AG08395 (cell line): ENCODE measurements at places on chromosomes 11 and 22.

DNA sequence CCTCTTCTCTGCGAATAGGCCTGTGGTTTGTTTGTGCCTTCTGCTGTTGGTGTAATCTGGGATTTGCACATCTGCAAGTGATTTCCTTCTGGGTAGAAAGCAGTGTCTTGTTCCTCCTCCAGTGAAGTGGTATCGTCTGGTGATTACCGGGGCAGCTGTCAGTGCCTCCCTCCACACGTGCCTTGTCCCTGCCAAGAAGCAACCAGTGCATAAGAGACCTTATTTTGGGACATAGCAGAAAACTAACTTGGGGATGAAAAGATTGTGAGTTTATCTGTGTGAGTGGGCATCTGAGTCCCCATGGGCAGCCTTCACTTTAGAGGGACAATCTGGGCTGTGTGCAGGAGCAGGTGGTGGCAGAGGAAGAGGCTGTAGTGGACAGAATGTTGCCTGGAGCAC is 71.5 kb upstream of the SORL1-AS1 start:
- no peak for DNase-seq

GRCh38 chr11:117908109-117908895 is 20.9 kb downstream of the TMPRSS13 start:
- DNase-seq = no peak

- peak; percentile 6 for DNase-seq
These were observed 56.1 kb downstream of the PRMT3 start for GRCh38 chr11:20443596-20443995.

DNA sequence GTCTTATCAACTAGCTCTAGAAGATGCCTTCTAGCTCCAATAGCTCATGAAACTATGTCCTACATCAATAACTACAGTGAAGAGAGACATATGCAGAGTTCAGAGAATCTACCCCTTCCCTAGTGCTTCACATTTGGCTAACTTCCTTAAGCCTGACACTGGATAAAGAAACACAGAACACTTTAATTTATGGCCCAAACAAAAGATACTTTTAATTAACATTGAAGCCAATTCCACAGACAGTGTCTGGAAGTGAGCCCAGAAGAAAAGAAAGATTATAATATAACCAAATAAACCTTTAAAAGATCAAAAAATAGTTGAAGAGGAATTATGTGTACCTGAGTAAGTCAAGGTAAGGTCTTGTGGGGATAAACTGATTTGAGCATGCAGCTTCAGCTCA is 255.2 kb downstream of the C11orf87 start:
- DNase-seq = no peak

DNA sequence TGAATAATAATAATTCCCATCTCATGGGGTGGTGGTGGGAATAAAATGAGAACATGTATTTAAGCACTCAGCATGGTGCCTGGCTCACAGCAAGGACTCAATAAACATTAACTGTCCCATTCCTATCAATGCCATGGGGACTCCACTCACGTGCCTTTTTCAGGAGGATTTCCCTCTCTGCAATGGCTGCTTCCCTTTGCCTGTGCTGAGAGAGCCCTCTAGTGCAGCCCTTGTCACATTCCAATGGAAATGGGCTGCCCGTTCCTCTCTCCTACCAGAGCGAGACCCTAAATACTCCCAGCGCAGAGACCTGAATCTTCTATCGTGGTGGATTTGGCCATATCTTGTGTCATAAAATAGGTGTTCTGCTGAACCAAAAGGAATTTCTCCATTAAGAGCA is 621.5 kb upstream of the B3GAT1 start:
- DNase-seq = peak; percentile 5

DNA sequence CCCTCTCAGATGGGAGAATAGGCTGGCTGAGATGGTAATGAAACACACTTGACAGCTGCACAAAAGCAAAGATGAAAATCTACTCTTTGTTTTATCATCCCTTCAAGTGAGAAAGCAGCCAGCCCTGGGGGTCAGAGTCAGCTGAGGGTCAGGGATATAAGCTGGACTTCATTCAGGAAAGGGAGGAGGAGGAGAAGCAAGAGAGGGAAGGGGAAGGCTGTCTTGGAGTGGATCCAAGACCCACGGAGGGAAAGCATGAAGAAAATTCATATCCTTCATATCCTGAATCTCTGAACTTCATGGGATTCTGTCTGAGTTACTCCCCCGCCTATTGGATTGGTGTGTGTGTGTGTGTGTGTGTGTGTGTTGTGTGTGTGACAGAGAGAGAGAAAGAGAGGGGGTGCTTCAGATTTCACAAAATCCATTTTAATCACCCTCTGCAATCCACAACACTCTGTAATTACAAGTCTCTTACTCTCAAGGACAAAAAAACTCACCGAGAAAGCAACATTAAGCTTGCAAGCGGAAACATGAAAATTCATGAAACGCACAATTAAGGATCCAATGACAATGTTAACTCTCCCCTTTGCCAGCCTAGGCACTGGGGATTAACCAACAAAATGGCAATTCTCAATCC is 327.7 kb downstream of the TENM4 start:
- DNase-seq = no peak

DNA sequence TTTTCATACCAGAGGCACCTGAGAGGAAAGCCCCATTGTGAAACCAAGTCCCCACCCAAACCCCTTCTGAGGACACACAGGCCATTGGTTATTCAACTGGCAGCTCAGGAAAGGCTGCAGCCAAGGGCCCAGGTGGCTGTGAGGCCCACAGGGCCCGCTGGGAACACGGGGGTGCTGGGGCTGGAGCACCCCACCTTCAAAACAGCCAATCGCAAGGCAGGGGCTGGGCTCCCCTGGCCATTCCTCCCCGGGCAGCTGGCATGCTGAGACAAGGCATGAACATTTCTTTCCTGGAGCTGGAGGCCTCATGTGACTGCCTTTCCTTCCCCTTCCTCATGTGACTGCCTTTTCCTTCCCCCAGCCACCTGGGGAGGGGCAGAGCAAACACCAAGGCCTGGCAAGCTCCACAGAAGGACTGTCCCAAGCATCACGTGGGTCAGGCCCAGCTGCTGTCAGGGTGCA is 76.9 kb downstream of the PIWIL3 start:
- DNase-seq = no peak

- DNase-seq = no peak
These were observed 13.5 kb upstream of the LRP5 start for GRCh38 chr11:68298659-68299516.

DNA sequence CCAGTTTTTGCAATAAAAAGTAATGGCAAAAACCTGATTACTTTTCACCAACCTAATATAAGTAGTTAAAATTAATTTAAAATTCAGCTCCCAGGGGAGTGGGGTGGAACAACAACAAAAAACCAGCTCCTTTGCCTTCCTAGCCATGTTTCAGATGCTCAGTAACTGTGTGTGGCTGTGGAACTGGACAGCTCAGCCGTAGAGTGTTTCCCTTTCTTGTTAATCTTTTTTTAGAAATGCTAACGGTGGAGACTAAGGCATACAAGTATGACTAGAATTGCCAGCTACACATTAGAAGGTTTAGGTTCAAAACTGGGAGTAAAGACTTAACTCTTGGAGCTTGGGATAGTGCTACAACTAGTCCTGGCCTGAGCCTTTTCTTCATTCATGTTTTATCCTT is 45.0 kb downstream of the PPP6R3 start:
- DNase-seq = peak; percentile 26

DNA sequence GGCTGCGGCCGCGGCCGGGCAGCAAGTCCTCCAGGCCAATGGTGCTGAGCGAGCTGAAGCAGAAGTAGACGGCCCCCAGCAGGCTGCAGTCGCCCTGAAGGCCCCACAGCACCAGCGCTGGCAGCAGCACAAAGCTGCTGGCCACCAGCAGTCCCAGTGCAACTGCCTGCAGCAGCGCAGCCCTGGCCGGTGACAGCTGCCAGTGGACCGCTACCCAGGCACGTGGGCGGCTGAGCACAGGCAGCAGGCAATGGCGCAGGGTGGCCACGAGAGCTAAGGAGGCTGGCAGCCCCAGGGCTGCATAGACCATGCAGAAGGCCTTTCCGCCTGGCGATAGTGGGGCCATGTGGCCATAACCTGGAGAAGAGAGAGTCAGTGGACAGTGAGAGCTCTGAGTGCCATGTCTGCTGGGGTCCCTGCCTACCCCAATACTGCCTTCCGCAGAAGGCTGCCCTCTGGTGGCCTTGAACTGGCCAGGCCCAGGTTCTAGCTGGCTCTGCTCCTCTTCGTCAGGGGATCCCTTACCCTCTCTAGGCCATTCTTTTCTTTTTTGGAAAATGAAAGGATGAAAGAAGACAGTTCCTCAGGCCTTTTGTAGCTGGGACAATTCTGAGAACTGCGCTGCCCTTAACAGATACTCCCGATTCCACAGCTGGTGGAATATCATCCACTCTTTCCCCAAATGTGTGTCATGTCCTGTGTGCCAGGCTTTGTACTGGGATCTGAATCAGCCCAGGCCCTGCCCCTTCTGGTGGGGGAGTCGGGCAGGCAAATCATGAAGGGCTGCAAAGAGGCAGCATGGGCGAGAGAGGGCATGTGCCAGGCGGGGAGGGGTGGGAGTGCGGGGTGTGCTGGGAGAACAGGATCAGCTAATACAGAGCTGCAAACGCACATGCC is 1.8 kb downstream of the KCNK7 start:
- peak; percentile 71 for DNase-seq

- no peak for DNase-seq
These were observed 49.2 kb downstream of the CNTN5 start for GRCh38 chr11:99069856-99070444.

DNA sequence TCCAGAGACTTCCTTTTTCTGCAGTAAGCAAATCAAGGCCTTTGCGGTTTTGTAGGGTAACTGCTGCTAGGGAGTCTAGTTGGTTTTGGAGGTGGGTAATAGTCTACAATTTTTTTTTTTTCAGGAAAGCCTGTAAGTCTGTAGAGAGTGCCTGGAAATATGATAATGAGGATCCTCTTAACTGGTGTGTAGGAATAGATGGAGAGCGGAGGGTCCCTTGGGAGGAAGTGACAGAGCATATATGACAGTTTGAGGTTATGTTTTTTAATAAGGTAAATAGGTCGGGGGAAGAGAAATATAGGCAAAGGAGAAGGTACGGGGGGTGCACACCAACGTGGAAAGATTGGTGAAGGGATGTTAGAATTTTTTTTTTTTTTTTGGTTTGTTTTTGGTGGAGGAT is 25.9 kb downstream of the ZNF195 start:
- DNase-seq = no peak

GRCh38 chr22:19597399-19597735 is 73.2 kb upstream of the CLDN5 start:
- no peak for DNase-seq

DNA sequence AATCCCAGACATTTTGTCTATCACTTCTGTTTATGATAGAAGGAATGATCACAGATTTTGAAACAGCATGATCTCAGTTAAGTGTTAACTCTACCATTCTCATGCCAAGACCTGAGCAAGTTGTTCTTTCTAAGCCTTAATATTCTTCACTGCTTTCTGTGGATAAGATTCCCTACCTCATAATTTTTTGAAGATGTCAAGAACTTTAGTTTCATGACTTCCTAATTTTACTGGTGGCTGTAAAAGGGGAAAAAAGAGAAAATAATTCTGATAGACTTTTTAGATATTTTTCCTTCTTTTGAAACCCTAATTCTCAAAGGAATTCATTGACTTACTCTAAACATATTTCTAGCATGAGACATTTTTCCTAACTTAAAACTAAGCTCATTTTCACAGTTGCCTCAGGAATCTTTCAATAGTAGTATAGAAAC is 520.0 kb upstream of the LUZP2 start:
- DNase-seq = peak; percentile 40
